A673 (cell line): ENCODE measurements at places on chromosomes 13 and 19. TPM values are rescaled to one million over a fixed set of nuclear protein-coding genes. Genes with fewer than 3 reads are reported as not detected.
A peak's percentile ranks its signal among the peaks of the same experiment; 100 is the strongest.

DNA sequence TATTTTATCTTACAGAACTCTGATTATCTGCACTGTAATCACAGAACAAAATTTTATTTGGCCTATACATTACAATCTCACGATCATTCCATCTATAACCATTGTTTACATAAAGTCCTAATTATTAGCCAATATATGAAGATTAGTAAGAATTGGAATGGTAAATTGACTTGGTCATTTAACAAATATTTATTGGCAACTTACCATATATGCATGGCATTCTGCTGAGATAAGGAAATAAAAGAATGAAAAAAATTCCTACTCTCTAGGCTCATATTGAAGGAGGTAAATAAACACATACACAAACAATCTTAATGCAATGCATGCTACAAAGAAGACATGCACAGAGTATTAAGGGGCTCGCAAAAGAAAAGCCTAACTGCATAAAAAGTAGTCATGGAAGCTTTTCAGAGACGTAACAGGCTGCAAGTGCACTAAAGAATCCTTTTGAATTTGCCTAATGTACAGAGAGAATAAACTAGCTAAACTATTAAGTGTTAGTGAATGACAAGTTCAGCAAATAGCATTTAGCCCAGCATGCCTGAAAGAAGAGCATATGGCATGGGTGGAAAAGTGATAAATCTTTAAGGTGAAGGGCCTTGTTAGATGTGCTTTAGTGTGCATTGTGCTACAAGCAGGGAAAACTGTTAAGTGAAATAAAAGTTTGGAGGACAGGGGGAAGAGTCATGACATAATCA, 1131.1 kb downstream of the PCDH9 start:
- no peak for DNase-seq

DNA sequence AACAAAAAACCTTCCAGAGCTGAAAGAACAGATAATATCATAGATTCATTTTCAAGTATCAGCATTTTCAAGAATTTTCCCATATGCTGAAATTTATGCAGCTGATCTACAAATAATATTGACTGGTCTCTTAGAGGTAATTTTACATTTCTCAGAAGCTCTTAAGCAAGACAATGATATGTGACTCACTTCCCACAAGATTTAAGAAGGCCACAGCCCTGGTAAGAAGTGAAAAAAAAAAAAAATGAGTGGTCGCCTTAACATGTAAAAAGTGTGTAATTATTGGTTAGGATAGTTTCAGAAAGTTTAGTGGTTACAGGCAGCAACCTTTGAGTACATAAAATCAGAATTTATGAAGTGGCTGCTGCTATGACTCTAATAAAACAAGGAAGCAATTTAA, 54.5 kb downstream of the NUFIP1 start:
- DNase-seq, result no peak

DNA sequence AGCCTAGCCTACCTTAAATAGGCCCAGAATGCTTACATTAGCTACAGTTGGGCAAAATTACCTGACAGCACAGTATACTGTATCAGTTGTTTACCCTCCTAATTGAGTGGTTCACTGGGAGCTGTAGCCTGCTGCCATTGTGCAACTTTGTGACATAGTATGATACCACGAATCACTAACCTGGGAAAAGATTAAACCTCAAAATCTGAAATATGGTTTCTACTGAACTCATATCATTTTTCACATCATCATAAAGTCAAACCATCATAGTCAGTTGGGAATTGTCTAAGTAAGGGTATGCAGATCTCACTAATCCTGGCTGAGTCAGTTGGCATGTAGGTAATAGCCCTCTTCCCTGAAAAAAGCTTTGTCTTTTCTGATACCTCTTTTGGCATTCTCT, 9.2 kb downstream of the PAN3 start:
- no peak for DNase-seq

DNA sequence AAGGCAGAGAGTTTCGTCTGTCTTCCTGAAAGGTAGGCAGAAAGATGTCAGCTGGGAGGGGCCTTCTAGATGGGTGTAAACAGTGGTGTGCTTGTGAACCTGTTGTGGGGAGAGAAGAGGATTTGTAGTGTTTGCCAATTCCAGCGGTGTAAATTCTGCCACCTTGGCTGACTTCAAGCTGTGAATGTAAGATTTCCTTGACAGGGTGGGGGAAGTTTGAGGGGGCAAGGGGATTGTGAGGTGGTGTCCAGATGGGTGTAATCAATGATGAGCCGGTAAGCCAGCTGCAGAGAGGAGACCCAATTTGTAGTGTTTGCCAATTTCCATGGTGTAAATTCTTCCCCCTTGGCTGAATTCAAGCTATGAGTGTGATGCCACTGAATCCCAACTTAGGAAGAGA, 61.0 kb upstream of the ADGRE5 start:
- DNase-seq, result no peak

GRCh38 chr19:32138416-32138815, 207.0 kb upstream of the ZNF507 start:
- peak; percentile 8 for DNase-seq

GRCh38 chr13:55266644-55267043, 1874.1 kb upstream of the PRR20A start:
- no peak for DNase-seq

DNA sequence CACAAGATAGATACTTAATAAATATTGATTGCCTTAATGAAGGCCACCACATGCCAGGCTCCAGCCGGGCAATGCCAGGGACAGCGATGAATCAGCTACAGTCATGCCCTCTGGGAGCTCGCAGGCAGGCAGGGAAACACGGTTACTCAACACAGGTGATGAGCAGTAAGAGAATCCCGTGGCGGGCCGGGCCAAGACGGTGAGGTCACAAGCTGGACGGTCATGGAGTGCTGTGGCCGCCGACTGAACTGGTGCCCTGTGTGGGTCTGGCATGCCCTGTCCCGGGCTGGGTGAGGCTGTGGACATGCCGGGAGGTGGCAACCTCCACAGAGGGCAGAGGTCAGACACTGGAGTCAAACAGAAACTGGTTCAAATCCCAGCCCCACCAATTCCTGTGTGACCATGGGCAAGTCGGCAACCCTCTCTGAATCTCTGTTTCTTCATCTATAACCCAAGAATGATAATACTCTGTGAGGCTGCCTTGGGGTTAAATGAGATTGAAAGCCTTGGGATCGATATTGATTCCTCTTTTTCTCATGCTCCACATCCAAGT, 13.2 kb upstream of the PAK4 start:
- DNase-seq, result no peak

- DNase-seq, result peak; percentile 75
Observed at GRCh38 chr19:7636691-7637373, at the start of gene STXBP2. STXBP2 (plus strand) TSS chr19:7637110; CDS start chr19:7637150, 40 bp downstream.

- no peak for DNase-seq
Observed at GRCh38 chr19:2588081-2588777, 112.3 kb downstream of the GADD45B start.

DNA sequence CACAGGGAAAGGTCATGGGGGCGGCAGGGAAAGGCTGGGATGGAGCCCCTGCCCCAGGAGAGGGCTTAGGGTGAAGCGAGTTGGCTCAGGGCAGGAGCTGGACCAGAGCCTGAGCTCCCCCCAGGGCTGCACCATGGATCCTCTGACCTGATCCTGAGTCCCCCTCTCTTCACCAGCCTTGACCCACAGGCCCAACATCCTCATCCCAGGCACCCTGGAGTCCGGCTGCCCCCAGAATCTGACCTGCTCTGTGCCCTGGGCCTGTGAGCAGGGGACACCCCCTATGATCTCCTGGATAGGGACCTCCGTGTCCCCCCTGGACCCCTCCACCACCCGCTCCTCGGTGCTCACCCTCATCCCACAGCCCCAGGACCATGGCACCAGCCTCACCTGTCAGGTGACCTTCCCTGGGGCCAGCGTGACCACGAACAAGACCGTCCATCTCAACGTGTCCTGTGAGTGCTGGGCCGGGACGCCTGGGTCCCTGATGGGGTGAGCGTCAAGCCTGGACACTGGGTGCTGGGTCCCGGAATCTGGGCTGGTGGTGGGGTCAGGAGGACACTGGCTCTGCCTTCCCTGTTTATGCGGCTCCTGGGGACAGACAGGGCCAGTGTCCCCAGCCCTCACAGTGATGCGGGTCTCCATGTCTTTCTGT, 842 bp downstream of the SIGLEC9 start:
- no peak for DNase-seq

- no peak for DNase-seq
Observed at GRCh38 chr19:54644056-54644455, 13.8 kb downstream of the LILRB1 start.

- DNase-seq, result no peak
Observed at GRCh38 chr19:55935206-55935605, 3.1 kb upstream of the NLRP13 start.

GRCh38 chr19:36120092-36120983, 5.1 kb downstream of the TBCB start:
- DNase-seq, result no peak

DNA sequence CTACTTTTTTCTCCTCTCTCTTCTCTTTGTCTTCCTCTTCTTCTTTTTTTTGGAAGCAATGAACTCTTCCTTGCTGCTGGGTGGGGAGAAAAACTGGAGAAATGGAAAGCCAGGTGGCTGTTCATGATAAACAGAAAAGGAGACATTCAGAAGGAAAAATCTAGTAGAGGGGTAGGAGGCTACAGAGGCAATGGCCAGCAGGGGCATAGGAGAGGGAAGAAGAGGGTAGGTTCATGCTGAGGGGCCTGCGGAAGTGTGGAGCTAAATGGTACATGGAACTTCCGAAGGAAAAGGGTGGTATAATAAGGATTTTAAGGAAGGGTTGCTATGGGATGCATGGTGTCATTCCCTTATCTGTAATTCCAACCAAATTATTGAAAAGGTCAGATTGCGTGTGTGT, 17.5 kb upstream of the HS6ST3 start:
- DNase-seq, result no peak

DNA sequence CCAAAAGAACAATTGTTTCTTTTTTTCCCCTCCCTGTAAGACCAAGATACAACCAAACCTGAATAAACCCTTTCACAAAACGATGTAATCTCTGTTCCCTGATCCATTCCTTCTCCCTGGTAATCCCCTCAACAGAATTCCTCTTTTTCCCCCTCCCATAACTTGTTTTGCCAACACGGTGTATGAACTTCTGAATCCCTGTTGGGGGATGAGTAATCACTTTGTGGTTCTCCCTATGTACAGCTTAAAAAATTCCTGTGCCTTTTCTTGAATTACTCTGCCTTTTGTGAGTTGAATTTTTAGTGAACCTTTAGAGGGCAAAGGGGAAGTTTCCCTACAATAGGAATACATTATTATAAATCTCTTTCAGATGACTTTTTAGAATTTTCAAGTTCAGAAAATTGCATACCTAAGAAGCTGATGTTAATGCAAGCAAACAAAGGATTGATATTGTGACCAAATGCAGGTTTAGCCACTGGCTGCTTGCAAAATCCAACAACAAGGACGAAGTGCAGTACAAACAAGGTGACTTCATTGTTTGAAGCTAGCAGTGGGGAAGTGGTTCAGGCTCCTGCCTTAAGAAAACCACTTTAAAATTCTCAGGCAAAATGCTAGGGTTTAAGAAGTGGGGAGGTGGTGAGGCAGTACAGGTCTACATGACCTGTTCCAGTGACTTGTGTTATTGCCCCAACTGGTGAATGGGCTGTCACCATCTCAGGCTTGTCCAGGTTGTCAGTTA, 15.0 kb upstream of the EPSTI1 start:
- DNase-seq, result no peak

DNA sequence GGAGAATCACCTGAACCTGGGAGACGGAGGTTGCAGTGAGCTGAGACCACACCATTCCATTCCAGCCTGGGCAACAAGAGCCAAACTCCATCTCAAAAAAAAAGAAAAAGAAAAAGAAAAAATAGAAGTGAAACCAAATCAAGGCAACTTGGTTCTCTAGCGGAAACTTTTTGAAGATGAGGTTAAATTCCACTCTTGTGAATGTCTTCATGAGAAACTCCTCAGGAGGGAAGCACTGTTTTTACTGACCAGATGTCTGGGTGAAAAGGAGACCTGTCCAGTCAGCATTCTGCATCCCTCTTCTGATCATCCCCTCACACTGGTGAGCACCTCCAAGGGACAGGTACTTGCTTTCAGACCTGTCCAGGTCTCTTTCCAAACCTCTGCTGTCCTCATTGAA, 15.8 kb downstream of the BRD4 start:
- no peak for DNase-seq

GRCh38 chr13:97880311-97880675, 73.2 kb upstream of the IPO5 start:
- peak; percentile 30 for DNase-seq

DNA sequence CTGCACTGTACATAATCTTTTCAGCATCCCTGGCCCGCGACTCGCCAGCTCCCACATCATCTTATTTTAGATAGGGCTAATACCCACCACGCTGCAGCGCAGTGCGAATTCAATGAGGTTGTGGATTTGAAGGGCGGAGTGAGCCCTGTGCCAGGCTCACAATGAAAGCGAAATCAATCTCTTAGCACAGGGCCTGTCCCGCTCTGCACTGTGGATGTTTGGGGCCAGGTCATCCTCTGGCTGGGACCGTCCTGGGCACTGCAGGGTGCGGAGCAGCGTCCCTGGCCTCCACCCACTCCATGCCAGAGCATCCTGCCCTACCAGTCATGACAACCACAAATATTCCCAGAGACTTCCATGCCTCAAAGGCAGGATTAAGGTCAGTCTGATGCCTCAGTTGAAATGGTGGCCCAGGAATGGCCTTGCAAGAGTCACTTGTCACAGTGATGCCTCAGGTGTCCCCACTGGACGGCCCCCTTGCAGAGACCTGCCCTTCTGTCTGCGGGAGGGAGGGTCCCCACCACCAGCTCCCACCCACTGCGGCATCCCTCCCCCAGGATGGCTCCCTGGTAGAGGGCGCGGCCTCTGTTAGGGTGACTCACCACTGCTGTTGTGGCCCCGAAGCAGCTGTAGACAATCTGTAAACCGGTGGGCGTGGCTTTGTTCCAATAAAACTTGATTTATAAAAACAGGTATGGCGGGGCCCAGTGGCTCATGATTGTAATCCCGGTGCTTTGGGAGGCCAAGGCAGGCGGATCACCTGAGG, 5.6 kb downstream of the UHRF1 start:
- peak; percentile 72 for DNase-seq

DNA sequence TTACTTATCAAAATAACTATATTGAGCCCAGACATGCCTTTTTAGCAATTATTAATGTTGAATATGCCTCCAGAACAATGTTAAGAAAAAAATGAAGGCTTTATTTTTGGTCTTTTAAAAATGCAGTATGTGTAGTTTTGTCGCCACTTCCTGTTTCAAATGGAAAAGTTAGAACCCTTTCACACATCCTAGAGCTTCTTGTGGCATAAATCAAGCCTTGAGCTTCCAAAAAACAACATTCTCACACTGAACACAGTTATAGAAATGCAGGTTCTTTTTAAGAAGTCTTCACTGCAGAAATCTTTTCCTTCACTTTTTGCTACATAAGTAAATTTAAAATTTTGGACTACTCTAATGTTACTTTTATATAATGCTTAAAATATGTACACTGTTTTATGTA, 108.7 kb downstream of the ESD start:
- no peak for DNase-seq

GRCh38 chr19:52138278-52138982, 1.3 kb downstream of the ZNF616 start:
- peak; percentile 61 for DNase-seq

HOMER3 gene
- 23.9 and 31.0 TPM in 2 replicates for total RNA-seq

KLK2 gene
- not detected in 2 replicates for total RNA-seq

TICAM1 gene
- total RNA-seq, result 5.6 and 7.0 TPM in 2 replicates

OCEL1 gene
- 8.2 and 14.8 TPM in 2 replicates for total RNA-seq

C1QTNF9 gene
- total RNA-seq, result 0.34 TPM in 1 of 2 replicates, not detected in the other

TIMM29 gene
- total RNA-seq, result 30.0 and 32.5 TPM in 2 replicates

CD79A gene
- total RNA-seq, result 14.4 and 17.8 TPM in 2 replicates

POLR2I gene
- 133 and 142 TPM in 2 replicates for total RNA-seq

EBI3 gene
- 1.5 and 2.0 TPM in 2 replicates for total RNA-seq

CLASRP gene
- 104 and 109 TPM in 2 replicates for total RNA-seq

ZNF429 gene
- total RNA-seq, result 0.90 TPM in 1 of 2 replicates, not detected in the other

NLRP11 gene
- total RNA-seq, result 0.46 and 0.52 TPM in 2 replicates

VSIG10L gene
- total RNA-seq, result 0.69 and 0.94 TPM in 2 replicates

GRK1 gene
- not detected in 2 replicates for total RNA-seq

ZNF575 gene
- total RNA-seq, result 2.8 and 3.1 TPM in 2 replicates

CBY2 gene
- not detected in 2 replicates for total RNA-seq

SLITRK6 gene
- 1.1 and 1.3 TPM in 2 replicates for total RNA-seq
